ENCODE measurements at places on chromosomes 7 and 10.

DNA sequence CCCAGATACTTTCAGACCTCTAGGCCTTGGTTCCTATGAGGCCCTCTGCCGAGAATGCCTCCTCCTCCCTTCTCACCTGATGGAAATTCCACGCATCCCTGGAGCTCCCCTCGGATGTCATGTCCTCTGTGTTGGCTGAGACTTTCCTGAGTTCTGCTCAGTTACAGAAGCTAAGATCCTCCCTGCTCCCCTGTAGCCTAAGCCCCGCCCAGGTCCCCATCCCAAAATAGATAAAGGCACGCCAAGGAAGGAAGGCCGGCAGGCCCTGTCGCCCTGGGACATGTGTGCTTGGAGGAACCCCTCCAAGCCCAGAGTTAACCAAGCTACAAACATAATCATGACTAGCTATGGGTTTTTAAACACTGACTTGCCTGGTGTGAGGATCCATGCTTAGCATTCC lies 123.5 kb downstream of the SORBS1 start:
- DNase-seq: no peak

- no peak for DNase-seq
These were observed 683 bp downstream of the CHAT start for GRCh38 chr10:49614242-49615198.

DNA sequence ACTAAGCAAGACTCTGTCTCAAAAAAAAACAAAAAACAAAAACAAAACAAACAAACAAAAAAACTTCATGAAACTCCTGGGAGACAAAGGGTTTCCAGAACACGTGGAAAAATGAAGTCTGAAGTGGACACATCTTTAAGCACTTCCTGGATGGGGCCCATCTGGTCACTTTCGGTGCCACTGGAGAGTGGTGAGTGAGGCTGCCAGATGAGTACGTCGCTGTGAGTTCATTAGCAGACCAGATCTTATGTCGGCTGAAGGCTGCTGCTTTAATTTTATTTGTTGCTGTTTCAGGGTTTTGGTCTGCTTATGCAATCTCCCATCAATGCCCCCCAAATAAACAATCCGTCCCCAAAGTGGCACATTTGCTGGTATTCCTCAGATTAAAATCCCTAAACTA lies 64.4 kb downstream of the NPTX2 start:
- no peak for DNase-seq

DNA sequence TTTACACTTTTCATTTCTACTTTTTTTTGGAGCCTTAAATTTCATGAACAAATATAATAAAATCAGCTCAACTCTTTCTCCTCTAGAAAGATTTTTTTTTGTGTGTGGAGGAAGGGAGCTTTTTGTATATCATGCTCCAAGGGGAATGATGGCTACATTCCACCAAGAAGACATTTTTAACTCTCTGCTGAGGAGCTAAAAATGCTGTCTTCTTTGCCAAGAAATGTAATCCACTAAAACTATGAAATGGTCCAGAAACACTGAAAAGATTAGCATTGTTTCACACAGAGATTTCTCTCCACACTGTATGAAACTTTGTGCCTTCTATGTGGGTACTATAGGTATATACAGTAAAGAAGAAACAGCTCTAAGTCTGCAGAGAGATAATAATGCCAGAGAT lies 74.1 kb upstream of the ANK3 start:
- no peak for DNase-seq

- DNase-seq: no peak
These were observed 116.9 kb upstream of the ANLN start for GRCh38 chr7:36272567-36273269.

GRCh38 chr10:102492983-102493382 lies 9.5 kb downstream of the ACTR1A start:
- DNase-seq: no peak

DNA sequence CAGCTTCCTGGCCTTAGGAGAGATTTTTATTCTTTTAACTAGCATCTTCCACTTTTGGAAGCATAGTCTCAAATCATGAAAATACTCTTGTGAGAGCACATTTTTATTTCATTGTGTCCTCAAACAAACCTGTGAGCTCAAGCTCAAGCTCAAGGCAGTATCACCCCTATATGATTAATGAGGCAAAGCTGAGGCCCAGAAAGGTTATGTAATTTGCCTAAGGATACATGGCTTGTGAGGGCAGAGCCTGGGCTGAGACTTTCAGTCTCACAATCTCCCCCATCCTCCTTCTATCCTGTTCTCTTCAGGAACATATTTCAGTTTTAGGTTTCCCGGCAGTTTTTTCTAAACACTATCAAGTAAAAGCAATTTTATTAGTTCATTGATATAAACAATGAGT lies 359.5 kb downstream of the PTEN start:
- DNase-seq: no peak

DNA sequence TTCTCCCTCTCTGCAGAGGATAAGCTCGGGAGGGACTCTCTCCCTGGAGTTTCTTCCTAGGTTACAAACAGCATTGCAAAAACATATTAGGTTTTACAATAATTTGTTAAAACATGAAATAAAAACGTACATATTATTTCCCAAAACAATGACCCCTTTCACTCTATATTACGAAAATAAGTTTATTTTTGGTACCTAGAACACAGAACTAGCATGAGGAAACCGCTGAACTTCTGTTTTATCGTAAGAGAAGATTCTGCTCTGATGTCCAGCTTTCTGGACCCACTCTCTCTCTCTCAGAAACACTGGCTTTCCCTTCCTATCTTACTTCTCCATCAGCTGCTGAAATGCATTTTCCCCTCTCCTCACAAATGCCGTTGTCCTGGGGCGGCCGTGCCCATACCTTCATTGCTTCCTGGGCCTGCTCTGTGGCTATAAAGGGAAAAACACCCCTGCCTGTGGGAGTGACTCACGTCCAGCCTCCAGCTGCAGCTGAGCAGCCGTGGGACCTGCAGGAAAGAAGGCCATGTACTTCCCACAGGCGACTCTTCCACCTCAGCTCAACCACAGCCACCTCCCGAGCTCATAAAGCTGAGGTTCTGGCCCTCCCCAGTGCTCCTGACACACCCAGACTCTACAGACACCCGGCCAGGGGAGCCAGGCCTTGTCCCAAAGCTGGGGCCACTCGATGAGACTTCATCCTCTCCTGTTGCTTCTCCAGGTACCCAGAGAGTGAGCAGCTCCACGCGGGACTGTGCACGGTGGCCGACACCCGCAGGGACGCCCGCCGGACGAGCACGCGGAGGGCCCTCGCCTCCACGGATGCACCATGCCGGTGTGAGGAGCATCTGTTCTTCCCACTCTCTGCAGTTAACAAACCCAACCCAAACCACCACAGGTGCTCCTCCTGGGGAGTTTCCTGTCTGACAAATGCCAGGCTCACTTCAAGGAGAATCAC lies 3.1 kb downstream of the GPER1 start:
- no peak for DNase-seq

DNA sequence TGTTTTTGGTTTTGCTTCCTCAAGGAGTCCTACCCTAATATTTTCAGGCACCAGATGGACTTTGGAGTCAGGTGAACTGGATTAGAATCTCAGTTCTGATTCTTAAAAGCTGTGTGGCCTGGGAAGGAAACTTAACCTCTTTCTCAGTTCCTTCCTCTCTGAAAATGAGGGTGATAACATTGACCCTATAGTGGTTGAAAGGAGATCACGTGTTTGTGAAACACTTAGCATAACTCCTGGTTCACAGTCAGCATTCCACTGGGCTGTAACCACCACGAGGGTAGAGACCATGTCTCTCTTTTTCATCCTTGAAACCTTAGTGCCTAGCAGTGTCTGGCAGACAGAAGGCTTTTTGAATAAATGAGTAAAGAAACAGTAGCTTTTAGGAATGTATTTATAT lies 16.7 kb downstream of the LSMEM1 start:
- DNase-seq: no peak

DNA sequence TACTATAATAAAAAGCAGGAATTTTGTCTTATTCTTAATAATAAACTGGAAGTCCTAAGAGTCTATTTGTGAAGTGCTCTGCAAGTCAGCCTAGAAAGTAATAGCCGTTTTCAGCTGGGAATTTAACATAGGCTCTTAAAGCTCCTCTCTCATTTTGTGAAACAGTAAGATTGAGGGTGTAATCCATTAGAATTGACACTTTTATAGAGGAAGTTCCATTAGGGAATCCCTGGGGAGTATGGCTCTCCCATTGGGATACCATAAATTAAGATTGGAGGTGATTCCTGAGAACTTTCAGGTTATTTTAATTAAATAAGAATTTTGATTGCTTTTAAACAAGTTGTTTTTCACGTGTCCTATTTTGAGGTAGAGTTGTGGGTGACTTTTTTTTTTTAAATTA lies 68.0 kb downstream of the EXOC4 start:
- DNase-seq: no peak

- no peak for DNase-seq
These were observed 24.6 kb downstream of the NT5C2 start for GRCh38 chr10:103168438-103168837.

GRCh38 chr7:99380032-99380822 lies 5.7 kb downstream of the ARPC1B start:
- no peak for DNase-seq

DNA sequence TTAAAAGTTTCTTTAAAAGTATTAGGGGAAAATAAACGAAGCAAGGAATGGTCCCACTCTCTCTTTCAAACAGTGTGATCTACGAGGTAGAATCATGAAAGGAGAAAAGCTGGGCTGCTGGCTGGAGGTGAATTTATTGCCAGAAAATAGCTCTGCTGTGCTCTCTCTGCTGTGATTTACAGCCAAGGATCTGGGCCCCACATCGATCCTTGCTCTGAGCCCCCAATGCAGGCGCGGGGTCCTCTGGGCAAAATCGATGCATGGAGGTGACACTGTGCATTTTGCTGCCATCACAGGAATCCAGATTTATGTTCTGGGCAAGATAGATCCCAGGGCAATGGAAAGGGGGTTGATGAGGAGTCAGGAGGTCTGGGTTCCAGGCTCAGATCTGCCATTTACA lies 91.0 kb upstream of the GPR26 start:
- no peak for DNase-seq

DNA sequence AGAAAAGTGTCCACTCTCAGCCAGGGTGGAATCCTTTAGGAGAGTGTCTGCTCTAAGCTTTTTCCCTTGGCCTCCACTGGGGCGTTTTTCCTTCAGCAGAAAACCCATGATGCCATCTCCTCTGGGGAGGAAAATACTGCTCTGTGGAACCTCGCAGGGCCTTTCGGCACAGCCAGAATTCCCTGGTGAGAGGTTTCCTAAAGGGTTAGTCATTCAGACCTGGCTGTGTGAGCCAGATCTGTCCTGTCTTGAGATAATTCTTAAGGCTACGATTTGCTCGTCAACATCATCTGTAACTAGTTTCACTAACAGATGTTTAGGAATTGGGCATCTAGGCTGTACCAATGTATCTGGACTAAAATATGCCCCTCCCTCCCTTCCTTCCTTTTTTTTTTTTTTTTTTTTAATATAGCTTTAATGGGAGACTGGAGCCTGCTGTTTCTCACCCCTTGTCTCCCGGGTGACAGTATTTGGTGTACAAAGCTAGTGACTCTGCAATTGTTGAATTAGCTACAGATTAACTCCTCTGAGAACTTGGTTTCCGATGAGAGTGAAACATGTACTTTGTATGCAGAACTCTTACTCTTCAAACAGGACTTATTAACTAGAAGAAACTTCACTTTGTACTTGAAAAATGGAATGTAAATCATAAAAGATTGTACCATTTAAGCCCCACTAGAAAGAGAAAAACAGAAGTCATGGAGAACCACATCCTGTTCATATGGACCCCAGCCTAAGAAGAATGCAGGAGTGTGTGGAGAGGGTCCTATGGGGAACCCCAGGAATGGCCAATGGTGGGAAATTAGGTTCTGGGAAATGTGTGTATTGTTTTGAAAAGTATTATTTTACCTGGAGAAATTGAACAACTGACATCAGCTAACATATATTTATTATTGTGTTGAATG lies 230.9 kb downstream of the CAMK1D start:
- DNase-seq: no peak

DNA sequence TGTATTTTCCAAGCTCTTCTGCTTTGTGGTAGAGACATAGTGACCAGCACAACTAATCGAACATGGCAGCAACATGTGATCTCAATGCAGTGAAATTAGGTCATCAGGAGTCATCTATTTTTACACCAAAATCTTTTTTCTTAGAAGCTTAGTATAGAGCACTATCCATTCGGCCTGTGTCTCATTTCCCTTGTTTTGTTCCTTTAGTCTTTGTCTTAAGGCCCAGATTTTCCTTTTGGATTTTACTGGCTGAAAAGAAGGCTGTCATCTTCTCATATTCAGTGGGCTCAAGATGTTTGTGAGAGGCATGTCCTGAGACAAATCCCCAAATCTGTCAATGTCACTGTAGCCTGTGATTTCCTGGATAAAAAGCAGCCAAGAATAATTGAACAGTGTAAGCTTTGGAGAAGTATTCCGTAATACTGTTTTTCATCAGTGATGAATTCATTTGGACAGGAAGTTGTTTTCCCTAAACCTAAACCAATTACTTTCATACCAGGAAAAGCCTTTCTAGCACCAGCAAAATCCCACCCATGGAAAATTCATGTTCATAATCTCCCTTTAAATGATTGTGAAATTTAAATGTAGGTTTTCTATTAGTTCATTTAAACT lies 55.2 kb downstream of the MAGI2 start:
- DNase-seq: no peak

DNA sequence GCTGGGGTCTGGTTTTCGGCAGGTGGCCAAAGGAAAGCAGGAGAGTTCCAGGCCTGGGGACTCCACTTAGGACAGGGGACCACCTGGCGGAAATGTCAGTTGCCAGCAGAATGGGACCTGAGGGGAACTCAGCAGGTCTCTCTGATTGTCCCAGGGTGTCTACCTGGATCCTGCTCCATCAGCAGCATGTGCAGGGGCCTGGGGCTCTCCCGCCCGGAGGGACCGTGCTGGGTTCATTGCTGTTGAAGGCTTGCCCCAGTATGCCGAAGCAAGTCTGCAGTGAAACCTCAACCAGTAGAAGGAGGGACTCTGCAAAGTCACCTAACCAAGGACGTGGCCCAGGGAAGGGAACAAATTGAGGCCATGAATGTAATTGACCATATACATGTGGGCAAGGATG lies 506.5 kb upstream of the MKI67 start:
- DNase-seq: no peak

DNA sequence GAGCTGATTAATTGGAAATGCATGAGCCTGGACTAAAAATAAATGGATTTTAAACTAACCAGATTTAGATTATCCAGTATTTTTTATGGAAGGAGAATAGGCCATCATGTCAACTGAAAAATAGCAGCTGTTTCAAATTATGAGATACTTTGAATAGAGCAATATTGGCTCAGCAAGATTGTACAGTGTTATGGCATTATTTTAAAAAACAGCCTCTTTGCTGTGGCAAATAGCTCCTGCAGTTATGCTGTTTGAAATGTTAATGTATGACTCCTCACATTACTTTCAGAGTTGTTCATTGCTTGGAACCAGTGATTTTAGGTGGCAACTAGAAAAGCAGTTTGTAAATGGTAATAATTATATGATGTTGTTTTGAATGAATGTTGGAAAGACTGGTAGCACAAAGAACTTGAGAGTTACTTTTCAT lies 244.5 kb downstream of the KIAA1217 start:
- DNase-seq: no peak

GRCh38 chr7:45575501-45576248 lies 1.5 kb downstream of the ADCY1 start:
- no peak for DNase-seq

GRCh38 chr7:2955269-2955668 lies 88.4 kb downstream of the CARD11 start:
- no peak for DNase-seq

GRCh38 chr10:24086296-24087086 lies 122.4 kb upstream of the KIAA1217 start:
- DNase-seq: no peak

GRCh38 chr10:105759669-105760068 lies 1118.6 kb downstream of the SORCS3 start:
- DNase-seq: no peak

GRCh38 chr10:69890065-69890847 lies 88.5 kb downstream of the COL13A1 start:
- DNase-seq: no peak

- no peak for DNase-seq
These were observed 17.6 kb upstream of the PFKFB3 start for GRCh38 chr10:6185039-6185716.
